ENCODE measurements at places on chromosomes 13 and 19.

DNA sequence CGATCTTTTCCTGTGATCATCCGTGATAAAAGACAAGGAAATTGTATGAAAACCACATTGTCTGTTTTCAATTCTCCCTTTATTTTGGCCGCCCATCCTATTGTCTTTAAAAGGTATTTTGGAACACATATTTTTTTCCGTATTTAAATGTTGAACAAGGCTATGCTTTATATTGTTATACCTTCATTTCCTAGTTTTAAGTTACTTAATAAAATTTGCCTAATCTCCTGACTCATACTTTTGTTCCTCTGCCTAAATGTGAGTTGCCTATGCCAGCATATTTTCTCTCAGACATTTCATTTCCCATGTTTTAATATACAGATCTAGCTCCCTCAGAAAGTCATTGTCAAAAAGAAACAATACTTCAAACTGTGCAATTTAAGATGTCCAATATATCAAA, 104.2 kb downstream of the SLITRK6 start:
- no peak for ATAC-seq

GRCh38 chr19:56838024-56838908, 2.3 kb downstream of the PEG3 start:
- ATAC-seq = no peak

GRCh38 chr13:42384265-42384664, 112.3 kb downstream of the AKAP11 start:
- ATAC-seq = no peak

DNA sequence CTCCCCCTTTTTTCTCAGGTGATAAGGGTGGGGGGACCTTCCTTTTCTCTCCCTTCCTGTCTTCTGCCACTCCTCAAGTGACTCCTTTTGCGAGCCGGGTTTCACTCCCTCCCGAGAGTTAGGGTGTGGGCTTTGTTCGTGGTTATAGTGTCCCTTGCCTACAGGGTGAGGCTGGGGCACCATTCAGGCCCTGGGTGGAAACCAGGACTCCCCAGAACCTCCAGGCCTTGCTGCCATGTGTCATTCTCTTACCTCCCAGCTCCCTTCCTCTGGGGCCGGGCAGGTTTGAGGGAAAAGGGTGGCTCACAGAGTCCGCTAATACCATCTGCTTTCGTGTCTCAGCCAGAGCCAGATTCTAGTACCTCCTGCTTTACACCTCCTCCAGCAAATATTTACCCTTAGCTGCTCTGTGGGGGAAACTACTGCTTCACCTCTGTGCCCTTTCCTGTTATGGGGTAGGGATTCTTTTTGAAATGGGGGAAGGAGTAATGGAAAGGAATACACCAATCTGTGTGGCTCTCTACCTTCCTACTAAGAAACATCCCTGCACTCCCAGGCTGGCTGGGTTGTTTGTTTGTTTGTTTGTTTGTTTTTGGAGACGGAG, 2.8 kb downstream of the ACTN4 start:
- peak; percentile 19 for ATAC-seq

DNA sequence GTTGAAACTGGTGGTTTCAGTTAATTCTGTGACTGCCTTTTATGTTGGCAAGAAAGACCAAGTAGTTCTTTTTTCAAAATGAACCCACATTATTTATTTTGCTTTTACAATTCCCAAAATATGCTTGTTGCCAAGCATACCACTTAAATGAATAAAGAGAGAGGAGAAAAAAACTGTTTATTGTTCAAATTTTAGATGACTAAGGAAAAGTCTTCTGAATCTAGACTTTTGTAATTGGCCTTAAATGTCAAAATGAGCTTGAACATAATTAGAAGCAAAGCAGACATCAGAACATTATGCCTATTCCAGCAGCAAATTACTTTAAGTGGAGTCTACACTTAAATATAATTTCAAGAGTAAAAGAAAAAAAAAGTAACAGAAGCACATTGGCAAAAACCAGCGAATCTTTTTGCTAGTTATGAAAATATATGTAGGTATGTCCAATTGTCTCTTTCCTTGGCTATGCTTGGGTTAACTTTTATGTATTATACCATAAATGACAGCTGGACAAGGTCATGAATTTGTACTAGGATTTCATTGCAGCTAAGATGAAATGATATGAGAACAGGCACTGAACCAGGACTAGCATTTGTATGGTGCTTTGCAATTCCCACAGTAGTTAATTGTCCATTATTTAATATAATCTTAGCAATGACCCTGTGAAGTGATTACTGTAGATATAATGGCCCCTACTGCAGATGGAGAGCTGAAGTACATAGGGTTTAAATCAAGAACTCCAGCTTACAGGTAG, 211.9 kb downstream of the NALCN start:
- no peak for ATAC-seq

GRCh38 chr19:4910594-4911281, 1.4 kb downstream of the UHRF1 start:
- ATAC-seq = no peak

DNA sequence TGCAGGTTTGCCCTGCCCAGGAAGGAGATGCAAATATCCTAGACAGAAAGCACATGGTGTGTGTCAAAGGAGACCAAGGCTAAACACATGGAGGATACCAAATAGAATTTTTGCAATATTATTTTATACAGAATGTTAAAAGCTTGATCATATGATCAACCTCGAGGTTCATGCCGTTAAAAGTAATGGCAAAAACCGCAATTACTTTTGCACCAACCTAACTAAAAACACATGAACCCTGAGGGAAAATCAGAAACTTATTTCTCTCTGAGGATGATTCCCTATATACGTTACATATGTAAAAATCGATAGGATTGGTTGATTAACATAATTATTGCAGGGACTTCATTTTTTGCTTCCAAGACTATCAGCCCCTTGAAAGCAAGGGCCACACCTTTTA, 88.1 kb downstream of the MZT1 start:
- no peak for ATAC-seq

DNA sequence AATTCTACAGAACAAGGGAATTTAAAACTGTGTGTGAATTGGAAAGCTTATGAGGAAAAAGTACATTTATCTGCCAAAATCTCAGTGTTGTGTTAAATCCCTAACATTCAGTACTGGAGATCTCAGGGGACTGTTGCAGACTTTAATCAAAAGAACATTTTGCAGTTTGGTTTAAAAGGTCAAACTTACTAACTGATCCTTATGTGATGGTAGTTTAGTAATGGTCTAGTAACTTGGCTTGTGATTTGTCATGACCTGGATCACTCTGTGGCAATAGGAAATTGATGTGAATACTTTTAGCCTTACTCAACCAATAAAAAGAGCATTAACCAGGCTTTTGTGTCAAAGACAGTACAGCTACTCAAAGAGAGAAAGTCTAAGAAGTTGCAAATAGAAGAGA, 862.1 kb upstream of the MIR17HG start:
- no peak for ATAC-seq

DNA sequence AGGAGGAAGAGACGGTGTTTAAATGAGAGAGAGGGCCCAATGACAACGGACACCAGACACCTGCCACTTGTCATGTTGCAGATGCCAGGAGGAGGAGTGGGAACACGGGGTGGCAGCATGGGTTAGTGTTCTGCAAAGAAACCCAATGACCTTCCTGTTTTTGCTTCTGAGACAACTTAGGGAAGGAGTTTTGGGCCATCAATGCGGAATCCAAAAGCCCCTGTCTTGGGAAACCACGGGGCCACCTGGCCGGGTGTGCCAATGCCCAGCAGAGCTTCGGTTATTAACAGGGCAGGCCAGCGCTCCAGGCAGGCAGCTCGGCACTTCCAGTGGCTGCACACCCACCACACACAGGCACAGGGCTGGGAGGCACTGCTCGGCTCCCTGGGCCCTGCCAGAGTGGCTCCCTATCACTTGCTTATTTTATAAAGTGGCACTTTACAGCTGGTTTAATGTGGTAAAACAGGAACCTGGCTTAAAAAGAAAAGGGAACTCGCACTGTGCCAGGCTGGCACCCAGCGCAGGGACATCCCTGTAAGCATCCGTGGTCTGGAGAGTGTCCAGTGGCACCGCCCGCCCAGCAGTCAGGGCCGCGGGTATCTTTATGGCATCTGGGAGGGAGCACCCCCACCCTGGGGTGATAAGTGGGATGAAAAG, 19.1 kb downstream of the ELL start:
- ATAC-seq = no peak

GRCh38 chr19:1312767-1313694, 27.4 kb downstream of the EFNA2 start:
- no peak for ATAC-seq

DNA sequence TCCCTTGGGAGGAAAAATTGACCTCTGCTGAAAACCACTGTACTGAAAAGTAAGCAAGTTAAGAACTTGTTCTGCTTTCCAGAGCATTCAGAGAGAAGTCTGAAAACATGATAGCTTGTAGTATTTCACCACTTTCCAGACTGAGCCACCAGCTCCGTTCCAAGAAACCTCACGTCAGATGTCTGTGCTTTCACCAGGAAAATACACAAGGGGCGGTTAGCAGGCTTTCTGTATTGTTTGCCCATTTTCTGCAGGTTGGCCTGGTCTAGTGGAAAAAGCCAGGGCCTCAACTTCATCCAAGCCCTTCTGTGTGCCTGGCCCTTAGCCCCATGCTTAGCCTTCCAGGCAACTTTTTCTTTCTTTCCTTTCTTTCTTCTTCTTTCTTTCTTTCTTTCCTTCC, 36.4 kb downstream of the RXFP2 start:
- no peak for ATAC-seq

GRCh38 chr19:7480222-7480969, 8.4 kb downstream of the PEX11G start:
- ATAC-seq = no peak

DNA sequence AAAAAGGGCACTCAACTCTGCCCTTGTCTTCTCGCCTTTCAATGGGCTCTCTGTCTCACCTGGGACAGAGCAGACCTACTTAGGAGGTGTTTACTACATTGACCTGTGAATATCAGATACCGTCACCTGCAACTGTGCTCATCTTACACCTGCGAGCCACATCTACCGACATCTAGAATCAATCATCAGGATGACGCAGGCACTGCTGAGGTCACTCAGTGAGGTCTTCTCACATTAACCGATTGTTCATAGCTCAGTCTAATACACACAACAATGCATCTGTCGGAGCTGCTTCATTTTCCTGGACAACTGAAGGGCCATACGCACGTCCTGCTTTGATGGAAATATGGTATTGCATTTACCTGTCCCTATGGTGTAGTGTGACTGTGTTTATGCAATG, 211.9 kb downstream of the FGF9 start:
- no peak for ATAC-seq

GRCh38 chr19:20611866-20612265, 46.3 kb upstream of the ZNF737 start:
- ATAC-seq = no peak

- ATAC-seq = no peak
Observed at GRCh38 chr13:36513266-36513665, 81.0 kb downstream of the CCNA1 start.

- no peak for ATAC-seq
Observed at GRCh38 chr19:31979362-31979761, 366.0 kb upstream of the ZNF507 start.

DNA sequence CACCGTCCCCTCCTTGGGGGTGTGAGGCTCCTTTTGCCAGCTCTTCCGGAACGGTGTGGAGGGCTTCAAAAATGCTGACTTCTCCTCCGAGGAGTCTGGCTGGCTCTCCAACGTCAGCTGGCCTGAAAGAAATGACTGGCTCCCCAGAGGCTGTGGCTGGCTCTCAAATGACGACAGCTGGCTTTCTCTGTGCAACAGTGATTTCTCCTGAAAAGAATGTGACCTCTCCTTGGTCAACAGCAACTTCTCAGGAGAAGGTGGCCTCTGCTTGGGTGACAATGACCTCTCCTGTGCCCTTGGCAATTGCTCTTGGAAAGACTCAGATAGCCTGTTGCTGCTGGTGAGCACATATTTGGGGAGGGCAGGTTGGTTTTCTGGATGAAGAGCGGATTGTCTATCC, 29.2 kb downstream of the ONECUT3 start:
- ATAC-seq = no peak

DNA sequence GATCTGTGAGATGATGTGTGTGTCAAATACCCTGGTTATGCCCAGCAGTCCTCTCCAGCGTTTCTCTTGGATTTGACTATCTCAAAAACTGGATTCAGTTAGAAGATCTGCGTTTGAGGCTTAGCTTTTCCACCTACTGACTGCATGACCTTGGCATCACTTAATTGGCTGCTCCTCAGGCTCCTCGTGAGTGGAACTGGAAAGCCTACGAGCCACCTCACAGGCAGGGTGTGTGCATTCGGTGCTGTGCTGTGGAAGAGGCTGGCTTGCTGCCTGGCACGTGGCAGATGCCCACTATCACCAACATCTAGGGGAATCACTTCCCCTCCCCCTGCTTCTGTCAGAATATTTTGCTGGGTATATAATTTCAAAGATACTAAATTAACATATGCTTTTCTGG, 25.6 kb downstream of the FLT1 start:
- no peak for ATAC-seq

- no peak for ATAC-seq
Observed at GRCh38 chr13:70994191-70994590, 872.8 kb downstream of the DACH1 start.

DNA sequence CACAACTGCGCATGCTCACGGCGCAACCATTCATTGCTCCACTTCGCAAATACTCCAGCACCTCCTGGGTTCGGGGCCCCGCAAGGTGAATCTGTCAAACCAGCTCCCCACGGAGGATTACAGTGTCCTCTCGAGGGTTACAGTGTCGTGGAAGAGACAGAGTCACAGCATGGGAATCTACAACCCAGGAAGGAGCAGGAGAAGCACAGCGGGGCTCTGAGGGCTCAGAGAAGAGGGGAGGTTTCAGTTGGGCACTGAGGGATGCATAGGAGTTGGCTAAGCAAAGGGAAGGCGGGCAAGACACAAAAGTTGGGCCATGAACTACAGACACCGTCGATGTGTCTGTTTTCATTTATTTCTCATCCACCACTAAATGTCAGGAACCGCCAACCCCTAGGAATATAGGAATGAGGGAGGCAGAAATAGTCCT, 1.0 kb upstream of the GTF2F1 start:
- no peak for ATAC-seq

DNA sequence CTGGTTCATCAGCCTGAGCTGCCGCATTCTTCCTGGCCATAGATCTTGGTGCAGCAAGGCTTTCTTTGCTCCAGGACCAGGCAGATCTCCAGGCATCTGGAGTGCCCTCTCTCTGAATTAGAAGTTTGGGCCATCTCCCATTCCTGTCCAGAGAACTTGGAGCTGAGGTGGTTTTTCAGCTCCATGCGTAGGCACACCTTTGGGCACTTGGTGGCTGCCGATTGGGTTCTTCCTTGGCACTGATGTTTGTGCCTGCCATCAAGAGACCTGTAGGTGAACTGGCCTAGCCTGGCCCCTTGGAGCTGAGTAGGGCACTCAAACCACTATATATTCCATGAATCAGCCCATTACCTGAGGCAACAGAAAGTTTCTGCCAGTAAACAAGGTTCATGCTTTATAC, 206.0 kb upstream of the PCDH17 start:
- ATAC-seq = no peak

GRCh38 chr13:55245005-55245644, 1895.6 kb upstream of the PRR20A start:
- no peak for ATAC-seq

- ATAC-seq = no peak
Observed at GRCh38 chr19:51142119-51142518, at the start of gene SIGLEC7. Gene SIGLEC7 (plus strand): TSS chr19:51142301. CDS start chr19:51142370, 69 bp downstream.

DNA sequence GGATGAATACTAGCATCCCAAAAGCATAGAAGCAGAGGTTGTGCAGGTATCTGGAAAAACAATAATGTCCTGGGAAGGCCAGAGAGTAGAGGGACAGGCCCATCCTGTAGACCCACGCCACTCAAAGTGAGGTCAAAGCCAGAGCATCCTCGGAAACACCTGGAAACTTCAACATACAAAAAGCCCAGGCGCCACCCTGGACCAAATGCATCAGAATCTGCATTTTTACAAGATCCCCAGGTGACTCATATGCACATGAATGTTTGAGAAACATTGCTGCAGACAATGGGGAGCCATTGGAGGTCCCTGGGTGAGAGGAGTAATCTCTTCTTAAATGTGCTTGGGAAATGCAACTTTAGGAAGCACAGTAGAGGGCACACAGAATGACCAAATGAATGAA, 684.1 kb downstream of the DIAPH3 start:
- ATAC-seq = no peak

Data from activated T-helper 17 cell treated with anti-CD3 and anti-CD28 coated beads, Interleukin-2, amount 50 U/mL, for 72 hours (primary cell).